ENCODE measurements at places on chromosomes 12 and 14.
A peak's percentile ranks its signal among the peaks of the same experiment; 100 is the strongest.

DNA sequence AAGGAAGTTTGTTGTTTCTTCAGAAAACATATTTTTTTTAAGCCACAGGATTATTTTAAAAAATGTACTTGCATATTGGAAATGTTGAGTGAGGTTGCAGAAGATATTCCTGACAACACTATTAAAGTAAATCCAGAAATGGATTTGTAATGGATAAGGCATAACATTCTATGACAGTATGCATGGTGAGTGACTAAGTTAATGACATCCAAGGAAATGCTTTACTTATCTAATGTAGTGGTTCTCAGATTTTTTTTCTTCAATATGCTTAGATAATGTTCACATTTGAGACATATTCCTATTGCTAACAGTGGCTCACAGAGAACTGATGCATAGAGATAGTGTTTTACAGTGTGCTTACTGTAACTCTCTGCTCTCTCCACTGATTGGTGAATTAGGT, 49.4 kb downstream of the ZDHHC17 start:
- ATAC-seq: no peak

DNA sequence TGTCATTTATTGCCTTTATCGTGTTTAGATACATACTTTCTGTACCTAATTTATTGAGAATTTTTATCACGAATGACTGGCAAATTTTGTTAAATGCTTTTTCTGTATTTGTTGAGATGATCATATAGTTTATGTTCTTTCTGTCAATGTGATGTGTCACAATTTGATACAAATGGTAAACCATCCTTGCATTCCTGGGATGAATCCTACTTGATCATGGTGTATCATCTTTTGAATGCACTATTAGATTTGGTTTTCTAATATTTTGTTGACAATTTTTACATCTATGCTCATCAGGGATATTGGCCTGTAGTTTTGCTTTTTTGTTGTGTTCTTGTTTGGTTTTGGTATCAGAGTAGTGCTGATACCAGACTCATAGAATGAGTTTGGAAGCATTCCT, 185.1 kb downstream of the NUBPL start:
- ATAC-seq: no peak

DNA sequence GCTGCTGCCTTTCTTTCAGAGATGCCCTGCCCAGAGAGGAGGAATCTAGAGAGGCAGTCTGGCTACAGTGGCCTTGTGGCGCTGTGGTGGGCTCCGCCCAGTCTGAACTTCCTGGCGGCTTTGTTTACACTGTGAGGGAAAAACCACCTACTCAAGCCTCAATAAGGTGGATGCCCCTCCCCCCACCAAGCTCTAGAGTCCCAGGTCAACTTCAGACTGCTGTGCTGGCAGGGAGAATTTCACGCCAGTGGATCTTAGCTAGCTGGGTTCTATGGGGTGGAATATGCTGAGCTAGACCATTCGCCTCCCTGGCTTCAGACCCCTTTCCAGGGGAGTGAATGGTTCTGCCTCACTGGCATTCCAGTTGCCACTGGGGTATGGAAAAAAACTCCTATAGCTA, 25.6 kb downstream of the SPATA7 start:
- ATAC-seq: no peak

DNA sequence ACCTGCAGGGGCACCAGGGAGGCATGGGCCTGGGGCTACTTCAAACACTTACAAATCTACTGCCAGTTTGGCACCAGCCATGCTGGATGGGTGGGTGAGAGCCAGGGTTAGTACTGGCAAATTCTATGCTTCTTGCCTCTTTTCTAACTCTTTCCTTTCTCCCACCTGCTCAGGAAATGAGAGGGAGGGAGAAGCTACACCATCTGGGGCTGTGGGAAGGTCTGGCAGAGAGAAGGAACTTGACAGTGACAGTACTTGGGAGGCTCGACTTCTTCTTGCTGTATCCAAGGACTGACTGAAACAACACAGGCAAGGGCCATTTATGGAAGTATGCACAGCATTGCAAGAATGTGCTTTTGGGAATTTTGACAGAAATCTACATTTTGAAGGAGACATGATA, 149.6 kb upstream of the DYRK2 start:
- ATAC-seq: no peak

GRCh38 chr12:47189728-47190127, 110.0 kb upstream of the AMIGO2 start:
- ATAC-seq: no peak

- ATAC-seq: peak; percentile 51
These were observed 143.0 kb downstream of the TMTC1 start for GRCh38 chr12:29640589-29641345.

DNA sequence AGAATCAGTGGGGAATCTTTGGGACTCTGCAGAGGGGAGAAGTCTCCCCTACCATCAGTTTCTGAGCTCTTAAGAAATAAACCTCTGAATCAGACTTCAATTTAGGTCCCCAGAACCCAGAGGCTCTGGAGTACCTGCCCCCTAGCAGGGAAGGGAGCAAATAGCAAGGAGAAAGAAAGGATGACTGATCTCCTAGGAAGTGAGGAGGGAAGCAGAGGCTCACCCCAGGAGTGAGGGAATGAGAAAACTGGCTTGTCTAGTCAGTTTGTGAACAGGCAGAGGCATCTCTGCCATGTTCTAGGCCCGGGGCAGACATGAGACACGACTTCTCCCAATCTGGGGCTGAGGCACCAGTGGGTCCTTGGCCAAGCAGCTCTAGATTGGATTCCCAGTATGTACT, 24.3 kb upstream of the SMUG1 start:
- ATAC-seq: no peak

DNA sequence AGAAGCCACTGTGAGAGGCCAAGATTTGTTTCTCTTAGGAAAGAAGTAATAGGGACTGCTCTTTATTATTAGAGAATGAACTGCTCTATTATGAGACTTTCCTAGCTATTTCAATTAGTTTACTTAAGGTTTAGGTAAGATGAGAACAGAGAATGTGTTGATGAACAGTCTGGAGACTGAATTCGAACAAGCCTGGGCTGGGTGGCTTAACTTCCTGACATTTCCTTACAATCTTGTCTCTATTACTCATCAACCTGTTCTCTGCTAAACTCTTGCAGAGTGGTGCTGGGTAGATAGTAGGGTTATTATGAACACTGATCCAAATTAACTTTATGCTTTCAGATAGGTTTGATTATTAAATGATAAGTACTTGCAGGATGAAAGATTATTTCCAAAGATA, 31.2 kb downstream of the SLC15A5 start:
- no peak for ATAC-seq

- no peak for ATAC-seq
These were observed 348.0 kb downstream of the SEC23A start for GRCh38 chr14:38755036-38755435.

Data from gastroesophageal sphincter (tissue), 4 donors.